SK-N-MC (cell line): ENCODE measurements at places on chromosomes 5 and 9.
A peak's percentile ranks its signal among the peaks of the same experiment; 100 is the strongest.

DNA sequence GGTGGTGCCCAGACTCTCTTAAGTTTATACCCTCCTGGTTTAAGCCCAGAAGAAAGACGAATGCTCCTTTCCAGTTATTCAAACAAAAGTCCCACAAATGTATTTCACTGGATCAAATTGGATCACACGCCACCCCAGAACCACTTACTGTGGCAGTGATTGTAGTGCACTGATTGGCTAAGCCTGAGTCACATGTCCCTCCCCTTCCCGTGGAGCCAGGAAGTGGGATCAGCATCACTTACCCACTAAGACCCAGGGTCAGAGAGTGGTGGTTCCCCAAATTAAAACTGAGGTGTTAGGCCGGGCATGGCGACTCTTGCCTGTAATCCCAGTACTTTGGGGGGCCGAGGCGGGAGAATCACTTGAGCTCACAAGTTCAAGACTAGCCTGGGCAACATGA is 29.5 kb upstream of the CCDC180 start:
- DNase-seq: no peak

- no peak for DNase-seq
Observed at GRCh38 chr5:131610198-131611063, 24.6 kb downstream of the RAPGEF6 start.

DNA sequence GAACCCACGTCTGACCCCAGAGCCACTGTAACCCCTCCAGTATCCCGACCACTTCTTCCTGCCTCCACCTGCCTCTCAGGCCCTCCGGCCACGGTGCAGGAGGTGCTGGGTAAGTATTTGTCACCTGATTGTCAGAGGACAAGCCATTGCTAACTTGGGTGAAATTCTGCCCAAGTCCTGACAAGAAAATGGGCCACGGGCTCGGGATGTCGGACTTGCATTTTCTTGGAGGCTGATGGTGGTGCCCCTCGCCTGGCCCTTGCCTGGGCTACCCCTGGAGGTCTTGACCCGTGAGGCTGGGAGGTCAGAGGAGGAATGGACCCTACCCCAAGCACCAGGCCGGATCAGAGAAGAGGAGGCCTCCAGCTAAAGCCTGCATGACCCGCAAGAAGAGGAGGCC is 149.7 kb upstream of the COL5A1 start:
- no peak for DNase-seq

GRCh38 chr5:123865641-123866040 is 353.7 kb downstream of the CSNK1G3 start:
- no peak for DNase-seq

DNA sequence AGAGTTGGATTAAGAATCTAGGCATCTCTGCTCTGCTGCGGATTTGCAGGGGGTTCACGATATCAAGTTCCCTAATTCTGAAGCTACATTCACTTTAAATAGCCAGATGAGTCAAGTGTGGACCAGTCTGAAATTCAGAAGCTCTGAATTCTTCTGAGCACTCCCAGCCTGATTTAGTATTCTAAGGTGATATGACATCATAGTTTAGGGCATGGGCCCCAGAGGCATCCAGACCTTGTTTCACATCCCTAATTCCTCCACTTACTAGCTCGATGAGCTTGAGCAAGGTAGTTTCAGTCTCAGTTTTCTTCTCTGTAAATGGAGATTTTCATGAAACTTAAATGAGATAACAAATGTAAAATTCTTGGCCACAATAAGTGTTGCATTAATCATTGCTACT is 65.2 kb downstream of the TMEM167A start:
- DNase-seq: no peak

- DNase-seq: no peak
Observed at GRCh38 chr5:135039271-135040033, 5.4 kb upstream of the PITX1 start.

GRCh38 chr5:143085319-143085917 is 315.2 kb downstream of the ARHGAP26 start:
- no peak for DNase-seq

- DNase-seq: no peak
Observed at GRCh38 chr5:157050050-157050449, 8.9 kb downstream of the HAVCR1 start.

- DNase-seq: no peak
Observed at GRCh38 chr5:41747708-41748107, 122.5 kb downstream of the OXCT1 start.

GRCh38 chr5:159802661-159803060 is 113.6 kb upstream of the ADRA1B start:
- no peak for DNase-seq

- no peak for DNase-seq
Observed at GRCh38 chr9:78031444-78031892, at the start of gene GNAQ. TSS of gene GNAQ (minus strand) at chr9:78031811. CDS start at chr9:78031235, 576 bp downstream.

DNA sequence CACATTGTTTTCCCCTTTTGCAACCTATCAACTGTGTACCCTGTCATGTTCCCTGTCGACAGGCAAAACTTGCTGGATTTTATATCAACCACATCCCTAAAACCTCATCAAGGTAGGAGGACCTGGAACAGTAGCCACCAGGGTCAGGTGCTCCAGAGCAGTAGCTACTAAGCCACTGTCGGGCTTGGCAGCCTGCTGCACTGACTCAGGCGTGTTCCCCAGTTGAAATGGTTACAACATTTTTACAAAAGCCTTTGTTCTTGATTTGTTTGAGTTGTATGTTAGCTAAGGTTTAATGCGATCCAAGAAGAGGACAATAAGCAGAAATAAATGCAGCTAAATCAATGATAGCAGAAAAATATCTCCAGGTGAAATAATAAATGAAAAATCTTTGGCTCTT is 407.4 kb upstream of the TLE4 start:
- no peak for DNase-seq

GRCh38 chr9:120882935-120883607 is 6.1 kb upstream of the PHF19 start:
- DNase-seq: no peak

GRCh38 chr9:75653750-75654149 is 236.7 kb upstream of the PCSK5 start:
- DNase-seq: no peak

- DNase-seq: peak; percentile 62
Observed at GRCh38 chr5:42423285-42424165, at the start of gene GHR. TSS of gene GHR (plus strand) at chr5:42423439. CDS start at chr5:42565875, 142,436 bp downstream.
